ENCODE measurements at places on chromosomes 11 and 22.

- no peak for DNase-seq
Measured at GRCh38 chr11:6931146-6931713, 5.0 kb downstream of the ZNF215 start.

DNA sequence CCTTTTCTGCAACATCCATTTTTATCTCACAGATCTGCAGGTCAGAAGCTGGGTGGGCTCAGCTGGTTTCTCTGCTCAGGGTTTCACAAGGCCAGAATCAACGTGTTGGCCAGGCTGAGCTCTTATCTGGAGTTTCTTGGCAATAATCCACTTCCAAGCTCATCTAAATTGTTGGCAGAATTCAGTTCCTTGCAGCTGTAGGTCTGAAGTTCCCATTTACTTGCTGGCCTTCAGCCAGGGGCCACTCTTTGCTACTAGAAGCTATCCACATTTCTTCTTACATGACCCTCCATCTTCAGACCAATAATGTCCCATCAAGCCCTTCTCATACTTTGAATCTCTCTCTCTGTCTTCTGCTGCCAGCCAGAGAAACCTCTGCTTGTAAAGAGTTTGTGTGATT, 103.5 kb downstream of the WNT11 start:
- no peak for DNase-seq

GRCh38 chr11:120178561-120179056, 32.2 kb upstream of the OAF start:
- DNase-seq = no peak

GRCh38 chr11:130121445-130121978, 38.1 kb upstream of the ST14 start:
- no peak for DNase-seq

- DNase-seq = no peak
Measured at GRCh38 chr22:30717331-30717921, 22.8 kb downstream of the OSBP2 start.

- no peak for DNase-seq
Measured at GRCh38 chr11:86596861-86597586, 75.4 kb downstream of the ME3 start.

- DNase-seq = no peak
Measured at GRCh38 chr11:15629690-15630321, 515.1 kb downstream of the INSC start.

- no peak for DNase-seq
Measured at GRCh38 chr11:11604370-11604990, 17.3 kb downstream of the GALNT18 start.

- no peak for DNase-seq
Measured at GRCh38 chr22:29331658-29332300, 16.3 kb upstream of the RASL10A start.

GRCh38 chr11:33197915-33198727, 36.8 kb upstream of the CSTF3 start:
- DNase-seq = no peak

- no peak for DNase-seq
Measured at GRCh38 chr11:68113986-68114385, 7.2 kb downstream of the CHKA start.

- no peak for DNase-seq
Measured at GRCh38 chr11:113286009-113286408, 28.4 kb upstream of the TTC12 start.

DNA sequence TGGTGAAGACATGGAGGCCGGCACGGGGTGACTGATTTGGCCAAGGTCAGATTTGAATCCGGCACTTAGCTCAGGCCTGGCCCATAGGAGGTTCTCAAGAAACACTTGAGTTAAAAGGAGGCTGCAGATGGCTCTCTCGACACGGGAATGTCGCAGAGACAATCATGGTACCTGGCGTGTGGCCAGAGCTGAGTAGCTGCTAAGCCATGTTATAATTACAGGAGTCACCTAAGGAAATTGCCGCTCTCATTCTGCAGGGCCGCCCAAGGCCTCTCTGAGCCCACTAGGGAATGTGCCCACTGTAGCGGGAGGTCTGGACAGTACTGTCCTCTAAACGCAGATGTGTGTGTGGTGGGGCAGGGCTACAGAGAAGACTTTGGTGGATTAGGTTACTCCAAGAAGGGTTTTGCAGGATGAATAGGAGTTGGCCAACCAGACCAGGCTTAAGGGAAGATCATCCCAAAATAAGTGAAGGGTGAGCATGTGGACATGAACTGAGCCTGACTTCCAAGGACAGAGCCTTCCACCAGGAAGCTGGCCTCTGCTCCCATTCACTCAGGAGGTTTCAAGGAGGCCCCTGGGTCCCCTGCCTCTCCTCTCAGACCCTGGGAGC, 19.3 kb upstream of the PRR5 start:
- DNase-seq = no peak

GRCh38 chr22:33513388-33514338, 406.6 kb downstream of the LARGE1 start:
- peak; percentile 48 for DNase-seq

DNA sequence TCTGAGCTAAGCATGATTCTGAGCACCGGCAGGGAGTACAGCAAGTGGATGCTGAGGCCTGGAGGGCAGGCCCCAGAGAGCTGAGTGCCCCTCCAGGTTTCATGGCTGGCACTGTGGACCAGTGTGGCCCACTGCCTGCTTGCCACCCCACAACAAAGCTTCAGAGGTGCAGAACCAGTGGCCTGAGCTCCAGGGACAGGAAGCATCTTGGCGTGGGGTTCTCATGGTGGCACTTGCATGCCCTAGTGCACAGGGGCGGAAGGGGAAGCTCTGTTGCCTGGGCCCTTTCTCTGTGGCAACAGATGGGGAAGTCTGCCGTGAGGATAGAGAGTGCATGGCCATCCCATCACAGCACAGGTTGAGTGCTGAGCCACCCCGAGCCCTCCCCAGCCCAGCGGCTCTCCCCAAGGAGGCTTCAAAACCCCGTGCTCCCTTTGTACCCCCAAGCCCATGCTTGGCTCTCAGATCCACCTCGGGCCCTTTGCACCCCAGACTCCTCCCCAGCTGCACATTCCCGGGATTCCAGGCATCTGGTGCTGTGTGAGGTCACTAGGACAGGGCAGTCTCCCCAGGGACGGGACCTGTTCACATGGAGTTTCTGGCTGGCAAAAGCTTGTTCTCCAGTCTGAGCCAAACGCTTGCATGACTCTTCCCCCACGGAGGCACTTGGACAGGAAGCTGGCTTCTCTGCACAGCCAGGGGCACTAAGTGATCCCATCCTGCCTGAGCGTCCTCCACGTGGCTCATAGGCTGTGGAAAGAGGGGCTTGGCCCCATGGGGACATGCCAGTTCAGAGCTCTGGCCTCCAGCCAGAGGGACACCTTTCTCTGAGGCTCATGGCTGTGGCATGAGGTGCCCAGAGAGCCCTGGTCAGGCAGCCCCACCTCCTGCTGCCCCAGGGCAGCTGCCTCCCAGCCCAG, 4.2 kb downstream of the SLC25A1 start:
- no peak for DNase-seq

DNA sequence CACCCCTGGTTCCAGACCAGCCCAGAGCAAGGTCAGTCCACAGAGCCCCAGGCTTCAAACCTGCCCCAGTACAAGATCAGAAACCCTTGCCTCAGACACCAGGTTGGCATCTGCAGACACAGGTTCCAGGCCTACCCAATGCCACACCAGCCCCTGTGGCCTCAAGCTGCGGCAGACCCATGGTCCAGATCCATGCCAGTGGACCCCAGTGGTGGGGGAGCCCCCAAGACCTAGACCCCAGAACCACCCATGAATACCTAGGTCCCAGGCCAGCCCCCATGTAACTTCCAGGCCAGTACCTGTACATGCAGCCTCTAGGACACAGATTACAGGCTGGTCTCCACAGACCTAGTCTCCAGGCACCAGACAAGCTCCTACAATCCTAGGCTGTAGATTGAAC, 1019.3 kb downstream of the JRKL start:
- no peak for DNase-seq

DNA sequence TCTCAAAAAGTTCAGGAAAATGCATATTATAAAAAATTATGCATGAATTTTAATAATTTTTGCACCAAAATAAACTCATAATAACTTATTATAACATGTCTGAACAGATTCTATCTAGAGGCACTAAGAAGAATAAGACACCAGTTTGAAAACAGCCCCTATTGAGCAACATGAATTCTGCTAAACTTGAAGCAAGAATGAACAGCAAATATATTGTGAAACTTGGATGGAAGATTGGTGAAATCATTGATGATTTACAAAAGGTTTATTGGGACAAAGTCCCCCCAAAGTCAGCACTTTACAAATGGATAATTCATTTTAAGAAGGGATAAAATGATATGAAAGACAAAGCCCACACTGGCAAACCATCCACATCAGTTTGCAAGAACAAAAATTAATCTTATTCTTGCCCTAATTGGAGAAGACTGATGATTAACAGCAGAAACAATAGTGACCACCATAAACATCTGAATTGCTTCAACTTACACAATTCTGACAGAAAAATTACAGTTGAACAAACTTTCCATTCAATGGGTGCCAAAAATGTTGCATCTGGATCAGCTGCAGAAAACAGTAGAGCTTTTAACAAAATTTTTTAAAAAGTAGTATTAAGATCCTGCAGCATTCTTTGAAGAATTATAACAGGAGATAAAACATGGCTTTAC, 257.5 kb upstream of the FAT3 start:
- DNase-seq = no peak
